ENCODE measurements at places on chromosomes 4 and X.

DNA sequence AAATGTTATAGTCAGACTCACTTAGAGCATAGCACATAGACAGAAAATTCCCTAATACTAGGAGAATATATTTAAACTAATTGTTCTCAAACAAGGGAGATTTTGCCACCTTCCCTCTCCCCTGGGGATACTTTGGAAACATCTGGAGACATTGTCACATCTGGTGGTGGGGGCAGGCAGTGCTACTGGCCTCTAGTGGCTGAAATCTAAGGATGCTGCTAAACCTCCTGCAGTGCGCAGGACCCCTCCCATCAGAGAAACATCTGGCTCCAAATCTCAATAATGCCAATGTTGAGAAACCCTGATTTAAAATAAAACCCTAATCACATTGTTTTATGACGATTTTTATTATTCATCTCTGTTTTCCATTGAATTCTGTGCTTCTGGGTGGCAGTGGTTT is 244.9 kb downstream of the FRMPD4 start:
- DNase-seq = no peak

DNA sequence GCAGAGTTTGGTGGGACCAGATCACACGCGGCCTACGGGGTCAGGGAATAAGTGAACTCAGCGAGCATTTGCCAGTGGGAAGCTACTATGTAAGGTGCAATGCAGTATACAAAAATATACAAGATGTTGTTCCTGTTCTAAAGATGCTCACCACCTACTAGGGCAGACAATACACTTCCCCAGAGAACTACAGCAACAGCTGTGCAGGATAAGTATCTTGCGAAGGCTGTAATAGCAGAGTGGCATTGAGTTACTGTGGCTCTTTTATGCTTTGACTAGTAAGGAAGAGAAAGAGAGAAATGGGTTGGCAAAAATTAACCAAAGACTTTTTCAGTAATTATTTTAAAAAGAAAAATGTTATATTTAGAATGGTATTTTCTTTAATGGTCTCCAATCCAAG is 61.2 kb downstream of the CDS1 start:
- DNase-seq = no peak

DNA sequence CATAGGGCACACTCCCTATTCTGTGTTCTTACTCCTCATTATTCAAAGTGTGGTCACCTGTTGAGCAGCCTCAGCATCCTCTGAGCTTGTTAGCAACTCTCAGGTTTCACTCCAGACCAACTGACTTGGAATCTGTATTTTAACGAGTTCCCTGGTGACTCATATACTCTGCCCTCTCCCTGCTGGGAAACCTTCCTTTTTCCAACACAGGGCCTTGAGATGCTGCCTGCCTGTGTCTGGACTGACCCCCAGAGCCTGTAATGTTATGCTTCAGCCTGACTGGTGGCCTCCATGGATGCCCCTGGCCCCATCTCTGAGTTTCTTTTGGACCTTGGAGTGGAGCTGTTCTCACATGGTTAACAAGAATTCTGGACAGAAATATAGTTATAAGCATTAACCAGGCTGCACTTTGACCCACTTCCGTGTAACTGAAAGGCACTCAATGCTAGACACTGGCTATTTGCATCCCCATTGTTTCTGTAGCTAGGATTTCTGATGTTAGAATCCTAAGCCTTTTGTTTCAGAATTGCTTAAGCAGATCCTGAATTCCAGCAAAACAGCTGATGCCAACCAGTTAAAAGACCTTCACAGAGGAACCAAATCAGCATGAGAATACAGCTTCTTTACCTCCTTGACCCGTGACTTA is 262.6 kb downstream of the STIM2 start:
- no peak for DNase-seq

- no peak for DNase-seq
These were observed 236.1 kb downstream of the QDPR start for GRCh38 chr4:17275836-17276235.

- DNase-seq = no peak
These were observed 98.6 kb upstream of the TTC29 start for GRCh38 chr4:147044241-147044640.
